ENCODE measurements at places on chromosomes 16 and 17.

- DNase-seq, result peak; percentile 91
Measured at GRCh38 chr17:39754161-39754957, 16.6 kb downstream of the GRB7 start.

DNA sequence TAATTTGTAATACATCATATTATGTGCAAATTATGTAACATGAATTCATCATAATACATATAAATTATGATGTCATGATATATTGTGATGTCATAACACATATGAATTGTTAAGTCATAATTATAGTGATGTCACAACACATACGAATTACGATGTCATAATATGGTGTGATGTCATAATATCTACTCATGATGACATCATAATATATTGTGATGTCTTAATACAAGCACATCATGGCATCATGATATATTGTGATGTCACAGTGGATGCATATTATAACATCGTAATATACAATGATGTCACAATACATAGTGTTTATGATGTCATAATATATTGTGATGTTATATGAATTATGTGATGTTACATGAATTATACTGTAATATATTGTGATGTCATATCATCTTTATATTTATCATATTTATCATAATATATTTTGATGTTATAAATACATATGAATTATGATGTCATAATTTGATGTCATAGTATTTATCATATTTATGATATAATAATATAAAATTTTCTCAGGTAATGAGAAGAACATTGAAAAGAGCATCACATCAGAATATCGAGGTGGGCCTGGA, 1793.0 kb downstream of the TP53TG3F start:
- no peak for DNase-seq

GRCh38 chr17:80704894-80705293, 160.3 kb downstream of the RPTOR start:
- no peak for DNase-seq

GRCh38 chr17:45867171-45867570, 22.5 kb downstream of the SPPL2C start:
- DNase-seq, result no peak

- no peak for DNase-seq
Measured at GRCh38 chr17:35555691-35556090, 4.9 kb downstream of the SLFN14 start.

DNA sequence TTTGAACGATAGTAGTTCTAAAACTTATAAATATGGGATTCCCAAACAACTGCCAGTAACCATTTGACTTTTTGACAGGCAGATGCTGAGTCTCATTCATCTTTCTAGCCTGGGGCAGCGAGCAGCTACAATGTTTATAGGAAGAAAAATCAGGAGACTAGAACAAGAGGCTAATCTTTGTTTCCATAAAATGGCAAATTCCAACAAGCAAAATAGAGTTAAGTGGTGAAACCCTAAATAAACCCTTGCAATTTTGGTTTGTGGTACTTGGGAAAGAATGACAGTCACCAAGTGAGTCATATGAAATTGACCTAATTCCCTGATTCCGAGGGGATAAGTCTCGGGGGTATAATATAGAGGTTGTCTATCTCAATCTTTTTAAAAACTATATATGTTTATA, 27.3 kb upstream of the HS3ST2 start:
- DNase-seq, result no peak

- DNase-seq, result peak; percentile 74
Measured at GRCh38 chr17:44533533-44534246, 23.6 kb upstream of the FZD2 start.

- no peak for DNase-seq
Measured at GRCh38 chr16:11593581-11593980, 6.9 kb upstream of the LITAF start.

DNA sequence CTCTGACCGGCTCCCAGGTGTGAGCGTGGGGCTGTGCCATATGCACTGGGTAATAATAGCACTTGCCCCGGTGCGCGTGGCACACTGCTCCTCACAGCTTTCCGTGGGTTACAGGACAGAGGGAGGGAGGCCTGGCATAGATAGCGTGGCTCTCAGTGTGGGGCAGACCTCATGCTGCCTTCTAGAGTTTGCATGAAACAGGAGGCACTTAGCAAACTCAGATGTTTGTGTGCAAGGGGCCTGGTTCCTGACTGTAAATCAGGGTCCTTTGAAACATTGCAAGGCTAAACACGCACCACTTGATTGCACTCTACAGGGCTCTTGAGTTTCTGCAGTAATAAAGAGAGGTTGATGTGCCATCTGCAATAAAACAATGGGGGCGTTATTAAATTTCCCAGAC, 101.7 kb downstream of the RPTOR start:
- DNase-seq, result no peak

- no peak for DNase-seq
Measured at GRCh38 chr17:35006961-35007360, 26.6 kb downstream of the LIG3 start.

DNA sequence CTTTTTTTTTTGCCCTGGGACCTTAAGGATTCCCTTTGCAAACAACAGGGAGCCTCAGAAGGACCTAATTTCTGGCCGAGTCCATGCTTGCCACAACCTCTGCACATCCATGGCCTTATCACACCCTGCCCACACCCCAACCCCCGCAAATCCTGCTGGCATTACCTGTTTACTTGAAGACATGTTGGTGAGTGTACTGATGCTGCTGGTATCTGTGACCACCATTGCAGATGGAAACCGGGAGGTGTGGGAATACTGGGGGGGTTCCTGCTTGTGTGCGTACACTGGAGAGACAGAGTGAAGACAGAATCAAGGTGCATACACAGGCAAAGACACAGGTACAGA, 46.0 kb downstream of the HNF1B start:
- no peak for DNase-seq

- DNase-seq, result no peak
Measured at GRCh38 chr16:84618581-84619460, 943 bp upstream of the COTL1 start.

DNA sequence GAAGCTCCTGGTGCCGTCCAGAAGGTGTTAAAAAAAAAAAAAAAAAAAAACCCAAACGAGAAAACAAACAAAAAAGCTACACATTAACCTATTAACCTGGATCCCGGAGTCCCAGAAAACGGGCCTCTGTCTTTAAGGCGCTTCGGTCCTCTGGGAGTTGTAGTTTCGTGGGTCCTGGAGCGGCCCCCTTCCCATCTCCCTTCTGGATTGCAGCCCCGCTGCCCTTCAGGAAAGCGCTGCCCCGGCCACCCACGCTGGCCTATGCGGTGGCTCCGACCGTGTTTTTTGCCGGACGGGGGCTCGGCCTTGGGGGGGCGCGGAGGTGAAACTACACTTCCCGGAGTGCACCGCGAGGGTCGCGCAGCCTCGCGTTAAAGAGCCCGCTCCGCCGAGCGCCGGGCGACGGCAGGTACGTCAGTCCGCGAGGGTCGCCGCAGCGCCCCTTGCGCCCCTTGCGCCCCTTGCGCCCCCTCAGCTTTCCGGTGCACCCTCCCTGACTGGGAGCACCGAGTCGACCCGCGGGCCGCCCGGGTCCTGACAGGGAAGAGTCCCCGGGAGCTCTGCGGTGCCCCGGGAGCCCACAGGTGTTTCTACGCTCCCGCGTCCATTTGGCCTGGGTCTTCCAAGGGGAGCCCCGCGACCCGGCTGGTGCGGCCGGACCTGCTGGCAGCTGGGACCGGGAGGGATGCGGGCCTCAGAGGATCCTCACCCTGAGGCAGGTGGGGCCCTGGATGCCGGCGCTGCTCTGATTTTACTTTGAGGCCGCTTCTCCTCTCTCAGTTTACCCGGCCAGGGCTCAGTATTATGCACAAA, at the start of gene FCSK:
Gene FCSK (plus strand): TSS at position 374 of the 813 bp plus-strand sequence. CDS start 8,596 bp downstream, outside the sequence.
- peak; percentile 56 for DNase-seq

DNA sequence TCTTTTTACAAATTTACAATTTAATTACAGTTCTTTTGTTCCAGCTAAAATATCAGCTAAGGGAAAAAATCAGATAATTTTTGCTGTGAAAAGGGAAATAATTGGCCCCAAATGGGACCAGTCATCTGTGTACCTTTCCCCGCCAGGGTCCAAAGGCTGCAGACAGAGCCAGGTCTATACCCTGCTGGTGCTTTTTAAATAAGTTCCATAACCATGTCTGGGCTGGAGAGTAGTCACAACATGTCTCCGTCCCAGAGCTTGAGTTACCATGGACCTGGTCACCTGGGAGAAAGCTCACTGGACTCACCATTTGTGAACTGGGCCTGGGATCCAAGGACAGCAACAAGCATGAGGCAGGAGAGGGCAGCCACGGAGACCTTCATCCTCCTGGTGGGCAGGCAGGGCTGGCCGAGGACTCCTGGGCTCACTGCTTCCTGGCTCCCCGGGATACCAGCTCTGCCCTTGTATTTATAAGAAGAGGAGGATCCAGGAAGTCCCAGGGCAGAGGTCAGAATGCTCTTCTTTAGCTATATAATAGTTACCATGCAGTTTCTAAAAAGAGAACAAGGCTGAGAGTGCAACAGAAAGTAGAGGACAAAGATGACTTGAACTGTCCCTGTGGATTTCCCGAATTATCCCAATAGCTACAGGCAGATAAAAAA, at the start of gene CCL15:
Gene CCL15 (minus strand): TSS at position 444 of the 662 bp plus-strand sequence. CDS start 61 bp downstream, at position 383.
- DNase-seq, result no peak

- peak; percentile 95 for DNase-seq
Measured at GRCh38 chr17:81871387-81872230, 472 bp upstream of the ARHGDIA start.

- no peak for DNase-seq
Measured at GRCh38 chr16:60217787-60218186, 1483.7 kb upstream of the GOT2 start.

GRCh38 chr16:4616047-4616811, 1.5 kb upstream of the UBALD1 start:
- peak; percentile 99 for DNase-seq

DNA sequence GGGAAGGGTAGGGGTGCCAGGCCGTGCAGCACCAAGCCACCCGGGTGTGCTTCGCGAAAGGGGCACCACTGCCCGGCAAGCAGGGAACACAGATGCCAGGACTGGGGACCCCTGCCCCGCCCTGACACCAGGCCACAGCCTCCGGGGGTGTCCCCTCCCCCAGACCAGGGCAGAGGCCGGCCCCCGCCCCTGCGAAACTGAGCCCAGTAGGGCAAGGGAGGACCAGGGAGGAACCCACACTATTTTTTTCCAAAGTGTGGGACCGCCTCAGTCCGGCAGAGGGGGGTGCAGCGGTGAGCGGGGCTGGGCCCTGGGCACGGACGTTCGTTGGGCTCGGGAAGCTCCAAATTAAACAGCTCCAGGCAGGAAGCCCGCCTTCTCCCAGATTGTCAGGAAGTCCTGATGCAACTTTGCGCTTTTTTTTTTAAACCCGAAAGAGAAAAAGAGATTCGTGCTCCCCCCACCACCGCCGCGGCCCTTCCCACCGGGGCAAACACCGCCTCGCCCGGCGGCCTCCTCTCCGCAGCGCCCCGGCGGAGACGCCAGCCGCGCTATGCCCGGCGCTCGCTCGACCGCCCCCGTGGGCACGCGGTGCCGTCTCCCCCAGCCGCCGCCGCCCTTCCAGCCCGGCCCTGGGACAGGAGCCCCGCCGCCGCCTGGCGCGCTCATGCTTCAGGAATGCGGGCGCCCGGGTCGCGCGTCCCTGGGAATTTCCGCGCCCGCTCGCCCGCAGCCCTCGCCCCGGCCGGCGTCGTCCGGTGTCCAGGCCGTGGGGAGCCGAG, 755 bp downstream of the PIEZO1 start:
- peak; percentile 44 for DNase-seq

GRCh38 chr17:78709119-78709681, 72.9 kb downstream of the CYTH1 start:
- DNase-seq, result no peak

GRCh38 chr16:68227183-68227793, 8.6 kb downstream of the ESRP2 start:
- no peak for DNase-seq

- no peak for DNase-seq
Measured at GRCh38 chr17:1120596-1121441, 59.0 kb downstream of the ABR start.

DNA sequence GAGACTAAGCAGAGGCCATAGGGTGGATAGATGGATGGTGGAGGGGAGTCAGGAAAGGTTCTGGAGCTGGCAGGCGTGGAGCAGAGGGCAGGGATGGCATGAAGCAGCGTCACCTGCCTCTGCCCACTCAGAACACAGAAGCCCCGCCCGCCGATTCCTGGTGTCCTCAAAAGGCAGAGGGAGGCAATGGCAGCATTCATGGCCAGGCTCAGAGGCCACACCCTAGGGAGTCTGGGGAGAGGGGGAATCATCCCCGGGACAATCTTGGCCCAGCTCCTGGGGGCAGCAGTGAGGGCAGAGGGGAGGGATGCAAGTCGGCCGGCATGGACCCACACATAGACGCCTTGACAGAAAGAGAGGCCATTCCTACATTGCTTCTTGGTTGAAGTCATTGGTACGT, 60.7 kb upstream of the CACNG4 start:
- DNase-seq, result no peak

GRCh38 chr16:80033783-80034468, 433.4 kb upstream of the MAF start:
- DNase-seq, result no peak

DNA sequence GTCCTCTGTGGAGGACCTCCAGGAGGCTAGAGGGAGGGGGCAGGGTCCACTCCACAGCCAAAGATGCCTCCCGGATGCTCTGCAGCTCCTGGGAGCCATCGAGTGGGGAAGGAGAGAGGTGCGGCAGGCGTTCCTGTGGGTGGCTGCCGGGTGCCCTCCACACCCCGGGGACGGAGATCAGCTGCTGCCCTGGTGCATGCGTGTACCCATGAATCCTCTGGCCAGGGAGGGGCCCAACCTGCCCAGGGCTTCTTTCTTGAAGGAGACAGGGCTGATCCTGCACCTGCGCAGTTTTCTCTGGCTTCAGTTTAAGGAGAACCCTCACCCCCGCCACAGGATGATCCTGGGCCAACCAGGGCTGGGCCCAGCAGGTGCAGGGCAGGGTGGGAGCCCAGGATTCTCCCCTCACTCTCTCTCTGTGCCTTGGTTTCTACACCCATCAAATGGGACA, 33.5 kb upstream of the DOC2B start:
- no peak for DNase-seq
